Caco-2 (cell line): ENCODE measurements at places on chromosomes 16 and 17. TPM values are rescaled to one million over a fixed set of nuclear protein-coding genes. Genes with fewer than 3 reads are reported as not detected.
A peak's percentile ranks its signal among the peaks of the same experiment; 100 is the strongest.

Gene CD300E
- not detected in 2 replicates for total RNA-seq

Gene SMIM36
- not detected in 2 replicates for total RNA-seq

Gene CDRT15
- total RNA-seq = not detected in 2 replicates

Gene TMEM98
- total RNA-seq = 189 and 229 TPM in 2 replicates

Gene SRL
- not detected in 2 replicates for total RNA-seq

Gene TENT4B
- total RNA-seq = 28.6 and 29.3 TPM in 2 replicates

Gene DNAI2
- total RNA-seq = not detected in 2 replicates

Gene MOSMO
- 10.2 and 10.9 TPM in 2 replicates for total RNA-seq

Gene PRDM7
- not detected in 2 replicates for total RNA-seq

DNA sequence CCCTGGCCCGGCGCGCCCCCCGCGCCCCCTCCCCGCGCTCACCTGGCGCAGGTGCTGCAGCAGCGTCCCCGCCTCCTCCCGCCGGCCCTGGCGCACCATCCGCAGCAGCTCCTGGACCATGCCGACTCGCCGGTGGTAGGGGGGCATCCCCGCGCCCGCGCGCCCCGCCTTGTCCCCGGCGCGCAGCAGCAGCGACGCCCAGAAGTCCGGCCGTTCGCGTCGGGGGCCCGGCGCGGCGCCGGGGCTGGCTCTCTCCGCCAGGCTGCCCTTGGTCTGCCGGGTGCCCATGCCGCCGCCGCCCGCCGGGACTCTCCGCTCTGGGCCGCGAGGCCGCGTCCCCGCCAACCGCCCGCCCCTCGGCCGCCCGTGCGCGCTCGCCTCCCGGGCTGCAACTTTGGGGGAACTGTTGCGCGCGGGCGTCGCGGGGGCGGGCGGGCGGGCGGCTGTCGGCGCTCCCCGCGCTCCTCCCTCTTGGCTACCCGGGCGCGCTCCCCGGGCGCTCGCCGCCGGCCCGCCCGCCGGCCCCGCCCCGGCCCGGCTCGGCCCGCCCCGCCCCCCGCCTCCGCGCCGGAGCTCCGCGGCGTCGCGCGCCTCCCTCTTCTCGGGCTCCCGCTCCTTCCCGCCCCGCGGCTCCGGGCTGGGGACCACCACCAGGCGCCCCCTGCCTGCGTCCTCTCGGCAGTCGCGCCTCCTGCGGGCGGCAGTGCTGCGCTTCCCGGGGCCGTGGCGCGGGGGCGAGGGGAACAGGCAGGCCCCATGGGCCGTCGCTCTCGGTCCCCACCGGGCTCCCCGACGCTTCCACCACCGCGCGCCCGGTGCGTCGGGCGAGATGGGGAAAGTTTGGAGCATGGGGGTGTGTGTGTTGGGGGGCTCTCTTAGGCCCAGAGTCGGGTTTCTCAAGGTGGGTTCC, at the start of gene LRRC75A:
TSS of gene LRRC75A (minus strand) at position 491 of the 910 bp plus-strand sequence. CDS start at position 288, 203 bp downstream.
- peaks cover 24% of the 10 kb centered on the region for H3K4me1 ChIP-seq
- no peak within 1 kb of the TSS for H3K27ac ChIP-seq
- H3K36me3 ChIP-seq = no peaks in the 10 kb centered on the region
- H3K4me3 ChIP-seq = peak within 1 kb of the TSS; percentile 59

DNA sequence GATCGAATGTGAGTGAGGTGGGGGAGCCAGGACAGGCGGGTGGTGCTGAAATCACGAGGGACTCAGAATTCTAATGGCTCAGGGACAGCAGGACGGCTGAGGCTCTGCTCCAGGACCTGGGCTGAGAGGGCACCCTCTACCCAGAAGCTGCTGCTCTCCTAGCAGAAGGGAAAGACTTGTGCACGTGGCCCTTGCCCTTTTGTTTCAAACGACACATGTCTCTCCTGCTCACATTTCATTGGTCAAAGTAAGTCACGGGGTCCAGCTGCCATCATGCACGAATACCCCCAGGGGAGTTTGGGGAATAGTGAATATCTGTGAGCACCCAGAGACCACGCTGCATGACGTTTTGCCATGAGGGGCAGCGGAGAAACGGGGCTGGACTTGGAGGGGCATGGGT, 73.2 kb downstream of the RTN4RL1 start:
- no peaks in the 10 kb centered on the region for H3K36me3 ChIP-seq
- H3K27me3 ChIP-seq = no peaks in the 10 kb centered on the region
- no peak overlapping the region for H3K4me3 ChIP-seq

DNA sequence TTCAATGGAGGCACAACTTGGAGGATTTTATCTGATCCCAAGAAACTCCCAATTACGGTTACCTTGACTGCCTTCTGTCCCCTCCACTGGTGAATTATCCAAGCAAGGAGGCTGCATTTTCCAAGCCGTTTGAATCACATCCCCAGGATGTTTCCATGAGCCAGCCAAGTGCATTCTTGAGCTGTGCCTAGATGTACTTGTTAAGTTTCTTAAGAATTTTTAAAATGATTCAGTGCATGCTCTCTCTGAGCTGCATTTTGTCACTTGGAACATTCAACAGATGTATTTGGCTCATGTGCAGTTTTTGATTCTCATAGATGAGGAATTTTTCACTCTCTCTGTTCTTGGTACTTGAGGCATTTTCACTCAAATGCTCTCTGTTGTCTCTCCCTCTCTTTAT, 202.6 kb upstream of the MYOCD start:
- H3K4me3 ChIP-seq = no peak overlapping the region
- H3K36me3 ChIP-seq = no peaks in the 10 kb centered on the region
- H3K27me3 ChIP-seq = no peaks in the 10 kb centered on the region
- H3K27ac ChIP-seq = no peak overlapping the region
- DNase-seq = no peak

GRCh38 chr17:73304971-73305812, 6.6 kb downstream of the CDC42EP4 start:
- no peaks in the 10 kb centered on the region for H3K27me3 ChIP-seq
- DNase-seq = no peak
- peaks cover 3% of the 10 kb centered on the region; the same call in 1 of the 2 replicates for H3K36me3 ChIP-seq
- H3K27ac ChIP-seq = no peak overlapping the region
- H3K4me1 ChIP-seq = peaks cover 39% of the 10 kb centered on the region

DNA sequence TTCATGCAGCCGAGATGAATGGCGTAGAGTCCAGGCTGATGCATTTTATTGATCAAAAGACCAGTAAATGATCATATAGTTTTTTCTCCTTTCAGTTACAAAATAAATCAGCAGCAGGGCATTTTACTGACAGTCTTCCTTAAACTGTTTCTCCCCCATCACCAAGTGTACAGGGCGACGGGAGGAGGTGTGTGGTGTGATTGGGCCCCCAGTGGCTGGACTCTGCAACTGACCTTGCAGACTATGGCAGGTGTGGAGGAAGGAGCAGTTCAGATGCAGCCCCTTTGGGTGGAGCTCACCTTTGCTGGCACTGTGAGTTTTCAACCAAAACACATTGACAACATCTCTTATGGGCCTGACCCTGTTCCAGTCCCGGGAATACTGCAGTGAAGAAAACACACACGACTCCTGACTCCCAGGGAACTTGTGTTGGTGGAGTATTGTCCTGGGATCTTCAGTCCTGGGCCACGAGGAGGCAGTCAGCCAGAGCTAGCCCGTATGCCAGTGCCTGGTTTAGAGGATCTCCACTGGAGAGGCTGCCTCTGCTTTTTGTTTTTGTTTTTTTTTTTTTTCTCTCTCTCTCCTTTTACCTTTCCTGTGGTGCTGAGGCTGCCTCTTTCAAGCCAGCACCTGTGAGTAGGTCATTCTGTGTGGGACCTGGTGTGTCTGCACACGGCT, 29.8 kb downstream of the KIAA0513 start:
- H3K4me1 ChIP-seq = no peaks in the 10 kb centered on the region
- no peak overlapping the region for H3K27ac ChIP-seq
- no peaks in the 10 kb centered on the region for H3K27me3 ChIP-seq
- peak; percentile 67 for DNase-seq
- H3K36me3 ChIP-seq = no peaks in the 10 kb centered on the region

GRCh38 chr17:59683283-59683682, 23.9 kb downstream of the PTRH2 start:
- peaks cover 2% of the 10 kb centered on the region; the same call in 1 of the 2 replicates for H3K36me3 ChIP-seq
- no peak overlapping the region for H3K4me3 ChIP-seq
- DNase-seq = no peak
- H3K4me1 ChIP-seq = no peaks in the 10 kb centered on the region

DNA sequence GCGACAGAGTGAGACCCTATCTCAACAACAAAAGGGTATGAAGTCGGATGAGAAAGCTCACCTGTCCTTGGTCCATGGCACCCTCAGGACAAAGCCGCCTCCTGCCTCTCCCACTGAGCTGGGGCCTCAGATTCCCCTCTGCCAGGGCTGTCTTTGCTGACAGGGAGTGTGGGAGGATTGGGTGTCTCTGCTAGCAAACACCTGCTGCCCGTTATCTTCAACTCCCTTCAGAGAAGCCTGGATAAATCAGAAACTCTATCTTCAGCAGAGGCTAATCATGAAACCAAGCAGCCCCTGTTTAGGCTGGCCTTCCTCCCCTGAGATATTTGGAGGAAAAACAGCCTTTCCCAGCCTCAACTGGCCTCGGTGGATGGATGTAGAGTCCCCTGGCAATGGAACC, 36.3 kb upstream of the CDH1 start:
- H3K36me3 ChIP-seq = peaks cover 2% of the 10 kb centered on the region; the same call in 1 of the 2 replicates
- no peaks in the 10 kb centered on the region for H3K27me3 ChIP-seq
- DNase-seq = no peak
- peaks cover 3% of the 10 kb centered on the region; the same call in 1 of the 2 replicates for H3K4me1 ChIP-seq

- no peak overlapping the region for H3K4me3 ChIP-seq
- no peaks in the 10 kb centered on the region for H3K36me3 ChIP-seq
- no peak overlapping the region for H3K27ac ChIP-seq
Measured at GRCh38 chr17:58575511-58575910, 61.1 kb upstream of the MTMR4 start.

GRCh38 chr17:47733047-47733673, at the start of gene TBX21:
TBX21 (plus strand) TSS chr17:47733236; CDS start chr17:47733455, 219 bp downstream.
- H3K4me3 ChIP-seq = peak within 1 kb of the TSS; percentile 37
- H3K36me3 ChIP-seq = no peaks in the 10 kb centered on the region
- no peak within 1 kb of the TSS for H3K27ac ChIP-seq
- peaks cover 18% of the 10 kb centered on the region for H3K27me3 ChIP-seq
- H3K4me1 ChIP-seq = peaks cover 9% of the 10 kb centered on the region

GRCh38 chr17:60905709-60906108, 228.1 kb downstream of the BCAS3 start:
- no peaks in the 10 kb centered on the region for H3K4me1 ChIP-seq
- no peak for DNase-seq
- no peaks in the 10 kb centered on the region for H3K36me3 ChIP-seq
- no peak overlapping the region for H3K27ac ChIP-seq
- H3K27me3 ChIP-seq = no peaks in the 10 kb centered on the region
- no peak overlapping the region for H3K4me3 ChIP-seq

GRCh38 chr17:37283414-37283961, 92.3 kb upstream of the C17orf78 start:
- no peak overlapping the region for H3K27ac ChIP-seq
- H3K36me3 ChIP-seq = no peaks in the 10 kb centered on the region; the same call in 1 of the 2 replicates
- no peaks in the 10 kb centered on the region for H3K27me3 ChIP-seq
- DNase-seq = no peak

DNA sequence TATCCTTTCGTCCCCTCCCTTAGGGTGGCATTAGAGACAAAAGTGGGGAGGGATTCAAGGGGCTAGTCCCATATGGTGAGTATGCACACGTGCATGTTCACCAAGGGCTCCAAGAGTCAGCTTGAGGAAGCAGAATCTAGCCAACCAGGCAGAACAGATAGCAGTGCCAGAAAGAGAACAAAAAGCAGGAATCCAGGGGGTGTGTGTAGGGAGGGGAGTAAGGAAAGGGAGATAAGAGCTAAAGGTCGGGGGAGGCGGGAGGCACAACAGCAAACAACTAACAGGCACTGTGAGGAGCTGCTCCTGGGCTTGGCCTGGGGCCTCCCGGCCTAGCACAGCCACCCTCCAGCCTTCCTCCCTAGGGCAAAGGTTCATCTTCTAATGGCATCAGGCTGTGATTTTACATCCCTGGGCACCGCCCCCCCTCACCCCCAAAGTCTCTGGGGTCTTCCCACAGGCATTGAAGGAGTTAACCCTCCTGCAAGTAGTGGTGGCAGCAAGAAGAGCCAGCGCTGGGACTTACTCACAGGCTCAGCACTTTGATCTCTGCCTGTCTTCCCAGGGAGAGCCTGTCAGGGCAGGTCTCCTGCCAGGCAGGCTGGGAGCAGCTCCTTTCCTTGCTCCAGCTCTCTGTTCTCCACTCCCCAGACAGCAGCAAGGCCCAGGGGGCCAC, 12.4 kb upstream of the SUPT4H1 start:
- peak overlapping the region; percentile 67 for H3K27ac ChIP-seq
- H3K27me3 ChIP-seq = no peaks in the 10 kb centered on the region
- no peak overlapping the region for H3K4me3 ChIP-seq
- H3K36me3 ChIP-seq = peaks cover 13% of the 10 kb centered on the region
- DNase-seq = peak; percentile 84

GRCh38 chr17:36085765-36086164, 4.2 kb downstream of the CCL3 start:
- no peak for DNase-seq
- H3K27ac ChIP-seq = no peak overlapping the region
- H3K36me3 ChIP-seq = no peaks in the 10 kb centered on the region
- no peak overlapping the region for H3K4me3 ChIP-seq
- H3K27me3 ChIP-seq = no peaks in the 10 kb centered on the region; the same call in 1 of the 2 replicates
- no peaks in the 10 kb centered on the region for H3K4me1 ChIP-seq

DNA sequence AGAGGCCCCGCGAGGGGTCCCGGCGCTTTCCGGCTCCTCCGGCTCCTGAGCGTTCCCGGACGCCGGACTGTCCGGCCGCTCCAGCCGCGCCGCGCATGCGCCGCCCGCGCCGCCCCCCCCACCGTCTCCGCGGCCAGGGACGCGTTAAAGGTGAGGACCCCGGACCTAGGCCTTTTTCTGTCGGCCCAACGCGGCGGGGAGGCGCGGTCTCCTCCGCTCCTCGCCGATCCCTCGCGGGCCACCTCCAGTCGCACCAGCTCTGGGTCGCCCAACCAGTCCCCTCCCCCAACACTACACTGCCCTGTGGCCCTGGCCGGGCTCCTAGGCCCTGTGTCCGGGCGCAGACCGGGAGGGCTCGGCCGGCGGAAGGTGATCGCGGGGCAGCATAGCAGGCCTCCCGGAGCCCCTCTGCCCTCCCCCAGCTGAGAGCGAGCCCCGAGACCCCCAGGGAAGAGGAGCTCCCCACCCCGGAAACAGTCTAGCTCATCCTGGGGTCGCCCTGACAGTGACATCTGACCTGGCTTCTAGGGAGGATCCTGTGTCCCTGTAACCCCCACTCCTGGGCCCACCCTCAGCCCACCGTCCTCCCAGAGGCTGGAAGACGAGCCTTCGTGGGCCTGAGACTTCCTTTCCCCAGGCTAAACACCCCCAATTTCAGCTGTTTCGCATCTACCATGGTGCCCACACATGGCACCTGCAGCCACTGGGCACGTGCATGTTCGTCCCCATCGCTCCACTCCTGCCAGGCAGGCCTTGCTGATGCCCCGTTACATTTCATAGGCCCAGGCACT, 14.7 kb upstream of the BCAR1 start:
- H3K4me1 ChIP-seq = peaks cover 46% of the 10 kb centered on the region
- DNase-seq = peak; percentile 94
- H3K4me3 ChIP-seq = peak overlapping the region; percentile 89
- H3K36me3 ChIP-seq = peaks cover 5% of the 10 kb centered on the region; the same call in 1 of the 2 replicates

DNA sequence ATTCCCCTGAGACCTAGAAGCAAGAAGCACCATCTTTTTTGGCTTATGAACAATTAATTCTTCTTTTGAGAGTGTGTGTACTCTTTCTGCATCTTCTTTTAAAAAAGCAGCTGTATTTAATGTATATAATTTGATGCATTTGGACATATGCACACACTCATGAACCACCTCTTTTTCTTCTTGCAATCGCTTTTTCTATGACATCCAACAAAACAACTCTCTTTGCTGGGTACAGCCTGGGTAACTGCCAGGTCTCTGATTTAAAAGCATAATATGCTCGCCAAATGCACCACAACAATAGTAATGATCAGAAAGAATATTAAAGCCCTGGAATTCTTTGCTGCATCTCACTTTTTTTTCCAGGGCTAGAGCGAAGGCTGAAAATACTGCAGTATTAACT, 97.3 kb downstream of the HAPSTR1 start:
- H3K4me3 ChIP-seq = no peak overlapping the region
- H3K36me3 ChIP-seq = no peaks in the 10 kb centered on the region
- no peaks in the 10 kb centered on the region for H3K4me1 ChIP-seq
- H3K27ac ChIP-seq = no peak overlapping the region
- H3K27me3 ChIP-seq = no peaks in the 10 kb centered on the region
